ENCODE measurements at places on chromosomes 1 and 21.

GRCh38 chr1:208604295-208604694 lies 360.1 kb upstream of the PLXNA2 start:
- no peak for DNase-seq

GRCh38 chr1:236207569-236207968 lies 65.2 kb downstream of the GPR137B start:
- DNase-seq, result no peak

- DNase-seq, result no peak
These were observed 4.8 kb upstream of the HEATR1 start for GRCh38 chr1:236608930-236609726.

DNA sequence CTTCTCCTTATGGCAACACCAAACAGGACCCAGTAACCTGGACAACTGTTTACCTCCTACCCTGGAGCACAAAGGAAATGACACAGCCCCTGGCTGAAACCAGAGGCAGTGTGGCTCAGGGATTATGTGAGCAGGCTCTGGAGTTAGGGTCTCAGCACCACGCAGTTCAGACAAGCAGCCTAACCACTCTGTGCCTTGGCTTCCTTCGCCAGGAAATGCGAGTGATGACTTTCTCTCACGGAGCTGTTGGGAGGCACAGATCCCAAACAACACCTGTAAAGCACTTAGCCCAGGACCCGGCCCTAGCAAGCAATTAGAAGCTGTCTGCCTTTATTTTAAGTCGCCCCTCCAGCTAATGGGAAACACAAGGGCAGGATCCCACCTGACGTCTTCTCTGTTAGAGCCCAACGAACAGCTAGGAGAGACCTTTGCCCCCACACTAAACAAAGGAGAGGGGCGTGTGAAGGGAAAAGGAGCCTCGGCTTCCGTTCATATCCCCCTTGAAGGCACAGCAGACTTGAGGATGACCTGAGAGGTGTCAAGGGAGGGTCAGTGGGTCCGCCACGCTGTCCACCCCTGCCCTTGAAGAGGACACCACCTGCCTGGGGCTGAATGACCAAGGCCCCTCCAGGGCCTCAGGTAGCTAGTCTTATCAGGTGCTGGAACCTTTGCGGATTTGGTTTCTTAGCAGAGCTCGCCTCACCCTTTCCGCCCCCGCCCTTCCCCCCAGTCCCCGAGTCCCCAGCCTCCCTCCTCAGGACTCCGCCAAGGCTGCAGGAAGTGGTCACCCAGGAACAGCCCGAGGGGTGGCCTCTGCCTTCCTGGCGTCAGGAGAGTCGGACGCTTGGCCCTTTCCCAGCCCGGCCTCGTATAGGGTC lies 860 bp downstream of the TMEM63A start:
- DNase-seq, result no peak

- DNase-seq, result no peak
These were observed 574.7 kb upstream of the ADGRL2 start for GRCh38 chr1:81225789-81226602.

DNA sequence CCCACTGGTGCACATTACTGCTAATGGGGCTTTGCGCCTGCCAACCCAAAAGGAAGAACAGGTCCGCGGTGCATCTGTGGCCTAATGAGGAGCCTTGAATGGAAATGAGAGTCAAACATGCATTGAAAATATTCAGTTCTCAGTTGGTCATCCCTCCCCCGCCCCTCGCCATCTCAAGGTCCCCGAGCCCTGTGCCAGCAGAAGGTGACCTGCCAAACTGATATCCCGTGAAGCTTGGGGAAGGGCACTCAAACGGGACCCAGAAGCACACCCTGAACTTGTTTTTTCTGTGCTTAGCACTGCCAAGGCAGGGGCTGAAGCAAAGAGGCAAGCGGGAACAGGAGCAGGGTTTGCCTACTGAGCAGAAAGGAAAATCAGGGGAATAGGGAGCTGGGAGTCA lies 67.9 kb upstream of the ZNF648 start:
- DNase-seq, result no peak

DNA sequence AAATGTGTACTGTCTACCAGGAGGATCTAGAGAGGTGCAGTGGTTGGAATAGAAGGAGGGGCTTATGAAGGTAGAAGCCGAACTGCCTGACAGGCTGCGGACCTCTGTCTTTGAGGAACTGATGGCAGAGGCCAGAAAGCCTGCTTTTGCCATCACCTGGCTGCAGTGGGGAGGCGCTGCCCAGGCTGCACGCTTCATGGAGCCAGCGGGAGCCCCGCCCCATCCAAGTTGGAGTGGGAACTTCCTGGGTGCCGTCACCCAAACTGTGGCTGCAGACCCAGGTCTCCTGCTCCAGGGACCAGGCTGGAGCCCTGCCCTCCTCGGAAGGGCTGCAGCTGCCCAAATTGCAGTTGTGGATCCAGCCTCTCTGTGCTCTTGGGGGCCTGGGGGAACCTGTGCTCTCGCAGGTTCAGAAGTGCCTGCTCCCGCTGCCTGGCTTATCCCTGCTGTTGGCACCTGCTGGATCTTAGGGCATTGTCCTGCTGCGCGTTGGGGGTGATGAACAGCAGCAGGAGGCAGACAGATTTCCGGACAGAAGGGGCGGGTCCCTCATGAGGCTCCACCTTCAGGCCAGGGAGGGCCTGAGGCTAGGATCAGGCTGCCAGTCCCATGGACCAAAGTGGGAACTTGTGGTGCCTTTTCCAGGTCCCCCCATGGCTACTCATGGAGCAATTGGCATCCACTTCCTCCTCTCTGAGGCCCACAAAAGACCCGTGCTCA lies 118.0 kb upstream of the PLPPR4 start:
- no peak for DNase-seq

DNA sequence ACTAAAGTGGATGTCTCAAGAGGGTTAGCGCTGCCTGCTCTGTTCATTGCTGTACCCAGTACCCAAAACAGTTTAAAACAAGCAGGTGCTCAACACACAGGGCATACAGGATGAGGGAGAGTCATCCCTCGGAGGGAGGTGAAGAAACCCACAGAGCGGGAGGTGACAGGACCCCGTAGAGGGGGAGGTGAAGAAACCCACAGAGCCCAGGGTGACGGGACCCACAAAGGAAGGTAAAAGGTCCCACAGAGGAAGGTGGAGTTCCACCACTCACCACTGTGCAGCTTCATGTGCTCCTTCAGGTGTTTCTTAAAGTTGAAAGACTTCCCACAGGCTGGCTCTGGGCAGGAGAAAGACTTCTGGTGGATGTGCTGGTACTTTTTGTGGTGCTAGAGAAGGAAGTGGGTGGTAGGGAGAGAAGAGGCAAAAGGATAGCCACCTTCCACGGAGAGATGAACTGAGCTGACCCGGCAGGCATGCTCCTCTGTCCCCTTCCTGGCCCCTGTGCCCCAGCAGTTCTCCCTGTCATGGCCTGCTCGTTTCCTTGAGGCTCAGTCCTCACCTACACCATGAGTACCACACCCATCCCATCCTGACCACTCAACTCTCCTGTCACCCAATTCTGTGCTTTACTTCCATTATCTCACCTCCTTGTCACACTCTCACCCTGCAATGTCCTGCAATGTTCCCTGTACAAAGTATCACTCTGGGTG lies 5.1 kb downstream of the ZNF692 start:
- DNase-seq, result no peak

DNA sequence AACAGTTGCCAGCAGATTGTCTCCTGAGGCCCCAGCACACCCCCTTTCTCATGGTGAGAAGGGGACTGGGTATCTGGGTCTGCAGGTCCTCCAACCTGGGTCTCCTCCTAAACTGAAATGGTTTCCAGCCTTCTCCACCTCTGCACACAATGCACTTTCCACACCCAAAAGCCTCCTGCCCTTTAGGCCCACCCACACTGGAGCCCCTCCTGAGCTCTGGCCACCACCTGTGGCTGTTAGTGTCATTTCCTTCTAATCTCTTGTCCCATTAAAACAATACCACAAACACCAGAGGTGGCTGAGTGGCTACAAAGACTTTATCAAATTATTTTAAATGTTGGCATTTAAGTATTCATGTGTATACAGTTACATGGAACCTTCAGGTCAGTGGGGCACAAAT lies 11.5 kb downstream of the GPR3 start:
- DNase-seq, result no peak

DNA sequence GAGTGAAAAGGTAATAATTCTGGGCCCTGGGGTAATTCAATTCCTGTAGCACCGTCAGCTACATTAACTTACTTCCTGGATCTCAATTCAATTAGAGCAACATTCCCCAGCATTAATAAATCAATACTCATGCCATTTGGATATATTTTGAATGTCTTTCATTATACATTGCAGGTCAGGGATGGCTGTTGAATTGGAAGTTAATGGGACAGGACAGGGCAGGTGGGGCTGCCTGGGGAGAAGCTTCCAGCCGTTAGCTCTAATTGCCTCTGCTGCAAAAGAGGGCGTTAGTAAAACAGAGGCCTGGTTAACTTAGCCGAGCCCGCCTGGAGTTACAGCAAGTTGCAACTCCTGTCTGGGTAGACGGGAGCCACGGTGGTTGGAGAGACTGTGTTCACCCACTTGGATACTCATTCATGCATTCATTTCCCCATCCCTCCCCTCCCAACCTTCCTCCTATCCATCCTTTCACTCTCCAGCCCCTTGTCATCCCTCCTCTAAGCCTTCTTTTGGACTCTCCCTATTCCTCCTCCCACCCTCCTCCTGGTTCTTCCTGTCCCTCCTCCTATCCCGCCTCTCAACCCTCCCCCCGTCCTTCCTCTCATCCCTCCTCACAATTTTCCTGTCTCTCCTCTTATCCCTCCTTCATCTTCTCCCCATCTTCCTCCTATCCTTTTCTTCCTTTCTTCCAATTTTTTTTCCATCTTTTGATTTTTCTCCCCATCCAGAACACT lies 137.6 kb upstream of the RUNX3 start:
- no peak for DNase-seq

- no peak for DNase-seq
These were observed 257.0 kb downstream of the HHIPL2 start for GRCh38 chr1:222290866-222291265.

DNA sequence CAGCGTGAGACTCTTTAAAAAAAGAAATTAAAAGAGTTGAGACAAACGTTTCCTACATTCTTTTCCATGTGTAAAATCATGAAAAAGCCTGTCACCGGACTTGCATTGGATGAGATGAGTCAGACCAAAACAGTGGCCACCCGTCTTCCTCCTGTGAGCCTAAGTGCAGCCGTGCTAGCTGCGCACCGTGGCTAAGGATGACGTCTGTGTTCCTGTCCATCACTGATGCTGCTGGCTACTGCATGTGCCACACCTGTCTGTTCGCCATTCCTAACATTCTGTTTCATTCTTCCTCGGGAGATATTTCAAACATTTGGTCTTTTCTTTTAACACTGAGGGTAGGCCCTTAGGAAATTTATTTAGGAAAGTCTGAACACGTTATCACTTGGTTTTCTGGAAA lies 31.2 kb downstream of the IFNAR1 start:
- no peak for DNase-seq

DNA sequence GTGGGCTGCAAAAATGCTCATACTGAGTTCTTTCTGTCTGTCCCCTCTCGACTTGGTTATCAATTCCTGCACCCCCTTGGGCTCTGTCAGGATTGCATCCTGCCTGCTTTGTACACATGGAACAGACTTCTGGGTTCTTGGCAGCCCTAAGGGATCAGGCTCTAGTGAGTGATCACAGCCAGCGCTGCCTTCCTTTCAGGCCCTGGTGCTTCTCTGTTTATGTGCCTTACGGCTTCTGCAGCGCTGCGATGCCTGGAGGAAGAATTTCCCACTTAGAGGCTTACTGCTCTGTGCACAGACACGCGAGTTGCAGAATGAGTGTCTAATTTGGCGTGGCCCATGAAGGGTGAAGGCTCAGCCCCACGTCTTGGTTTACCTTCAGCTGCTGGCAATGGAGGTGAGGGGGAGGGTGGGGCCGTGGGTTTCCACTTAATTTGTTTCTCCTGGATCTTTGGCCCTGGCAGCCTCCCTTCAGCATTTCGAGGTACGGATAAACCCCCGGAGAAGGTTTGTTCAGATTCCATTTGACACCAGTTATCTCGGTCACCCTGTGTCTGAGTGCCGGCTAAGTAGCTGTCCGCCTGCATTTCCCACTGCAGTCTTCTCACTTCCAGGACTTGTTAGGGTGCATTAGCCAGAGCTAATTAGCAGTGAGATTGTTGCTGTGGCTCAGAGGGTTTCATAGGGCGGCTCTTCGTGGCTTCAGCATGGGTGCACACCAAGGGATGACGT lies 227.3 kb downstream of the DYRK1A start:
- DNase-seq, result no peak

DNA sequence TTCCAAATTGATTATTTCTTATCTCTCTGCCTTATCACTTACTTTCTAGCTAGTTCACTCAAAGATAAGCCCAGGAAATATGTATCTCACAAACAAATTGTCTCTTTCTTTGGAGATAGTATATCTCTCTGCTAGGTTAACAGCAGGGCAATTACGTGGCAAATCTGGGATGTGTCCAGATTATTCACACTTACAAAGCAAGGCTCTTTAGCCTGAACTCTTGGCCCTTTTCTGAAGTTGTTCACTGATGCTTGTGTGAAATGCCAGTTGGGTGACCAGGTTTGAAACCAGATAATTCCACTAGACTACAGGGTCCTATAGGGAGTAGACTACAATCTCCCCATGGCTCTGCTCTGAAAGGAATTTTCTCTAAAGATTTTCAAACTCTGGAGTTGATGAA lies 30.8 kb upstream of the FAM78B start:
- DNase-seq, result no peak

DNA sequence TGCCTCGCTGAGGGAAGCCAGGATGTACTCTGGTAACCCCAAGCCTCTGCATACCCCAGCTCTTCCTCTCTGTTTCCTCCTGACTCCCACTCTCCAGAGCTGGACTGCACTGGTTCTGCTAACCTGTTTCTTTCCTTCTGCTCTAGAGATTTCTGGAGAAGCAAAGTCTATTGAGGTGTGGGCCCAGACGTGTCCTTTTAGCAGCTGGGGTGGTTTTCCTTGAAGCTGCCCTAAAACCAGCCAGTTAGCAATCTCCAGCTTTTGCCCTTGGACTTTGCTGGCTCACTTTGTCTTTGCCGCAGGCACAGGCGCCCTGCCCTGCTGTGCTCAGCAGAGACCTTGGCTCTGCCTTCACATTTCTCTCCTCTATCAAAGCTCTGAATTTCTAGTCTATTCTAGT lies 171.8 kb upstream of the IVNS1ABP start:
- DNase-seq, result no peak

DNA sequence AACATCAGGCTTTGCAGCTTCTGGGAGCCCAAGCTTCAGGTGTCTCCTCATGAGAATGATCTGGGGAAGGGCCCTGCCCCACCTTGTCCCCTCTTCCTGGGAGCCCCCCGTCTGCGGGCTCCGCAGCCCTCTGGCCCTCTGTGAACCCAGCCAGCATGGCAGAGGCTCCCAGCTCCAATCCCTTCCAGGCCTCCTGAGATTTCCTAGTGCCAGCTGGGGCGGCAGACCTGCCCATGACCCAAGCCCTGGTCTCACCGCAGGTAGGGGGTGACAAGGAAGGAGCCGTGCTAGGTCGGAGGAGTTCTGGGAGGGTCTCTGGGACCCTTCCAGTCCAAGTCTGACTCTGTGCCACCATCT lies 7.7 kb downstream of the PLEKHG5 start:
- DNase-seq, result no peak
